ENCODE measurements at places on chromosomes 16 and 17.
A peak's percentile ranks its signal among the peaks of the same experiment; 100 is the strongest.

DNA sequence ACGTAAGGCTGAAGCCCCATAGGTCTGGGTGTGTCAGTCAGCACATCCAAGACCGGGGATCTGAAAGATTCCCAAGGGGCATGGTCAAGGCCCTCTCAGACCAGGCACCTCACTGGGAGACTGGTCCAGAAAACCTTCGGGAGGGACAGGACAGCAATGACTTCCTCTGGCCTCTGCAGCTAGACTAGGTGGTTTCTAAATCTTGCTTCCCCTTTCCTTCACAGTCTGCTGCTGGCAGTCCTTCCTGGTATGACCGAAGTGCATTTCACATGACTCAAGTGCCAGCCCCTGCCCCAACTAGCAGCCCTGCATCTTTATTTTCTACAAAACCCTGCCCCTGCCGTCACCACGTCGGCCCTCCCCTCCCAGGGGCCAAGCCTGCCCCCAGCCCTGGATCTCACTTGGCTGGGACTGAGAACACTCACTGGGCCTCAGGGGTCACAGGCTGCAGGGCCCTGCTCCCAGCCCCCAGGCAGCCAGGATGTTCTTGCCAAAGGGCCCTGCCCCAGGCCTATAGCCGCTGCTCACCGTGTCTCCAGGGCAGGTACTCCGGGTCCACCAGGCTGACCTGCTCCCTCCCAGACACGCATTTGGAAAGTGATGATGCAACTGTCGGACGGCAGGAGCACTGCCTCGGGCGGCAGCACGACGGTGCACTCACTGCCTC lies 18.3 kb downstream of the POLR3K start:
- no peak for DNase-seq

GRCh38 chr17:40073454-40074174 lies 10.8 kb downstream of the THRA start:
- no peak for DNase-seq

DNA sequence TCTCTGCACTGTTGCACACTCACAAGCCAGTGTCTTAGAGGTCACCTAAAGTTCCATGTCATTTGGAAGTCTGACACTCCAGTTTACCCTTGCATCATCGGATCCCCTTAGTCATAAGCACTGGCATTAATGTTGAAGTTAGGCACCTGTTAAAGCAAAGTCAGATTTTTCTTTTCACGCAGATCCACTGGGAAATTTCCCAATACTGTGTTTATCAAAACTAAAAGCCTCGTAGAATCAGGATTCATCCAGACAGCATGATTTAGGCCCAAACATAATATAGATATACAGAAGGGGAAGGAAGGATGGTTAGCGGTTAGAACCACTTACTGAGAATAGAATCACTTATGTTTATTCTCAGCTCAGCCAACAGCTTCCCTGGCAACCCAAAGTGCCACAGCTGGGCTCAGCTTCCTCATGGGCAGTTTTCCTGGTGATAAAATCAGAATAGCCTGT lies 30.1 kb upstream of the HAPSTR1 start:
- DNase-seq: no peak

DNA sequence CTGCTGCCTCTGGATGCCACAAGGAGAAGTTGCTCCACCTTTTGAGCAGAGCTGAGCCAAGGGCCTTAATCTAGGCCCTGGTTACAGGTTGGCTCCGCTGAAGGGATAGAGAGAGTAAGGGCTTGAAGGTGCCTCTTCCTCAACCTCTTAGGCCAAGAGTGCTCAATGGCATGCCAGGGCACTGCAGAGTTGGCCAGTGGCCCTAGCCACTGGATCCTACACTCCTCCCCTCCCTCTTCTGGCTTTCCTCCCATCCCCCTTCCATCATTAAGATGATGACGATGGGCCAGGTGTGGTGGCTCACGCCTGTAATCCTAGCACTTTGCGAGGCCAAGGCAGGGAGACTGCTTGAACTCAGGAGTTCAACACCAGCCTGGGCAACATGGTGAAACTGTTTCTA lies 50.5 kb downstream of the MYO18A start:
- no peak for DNase-seq

DNA sequence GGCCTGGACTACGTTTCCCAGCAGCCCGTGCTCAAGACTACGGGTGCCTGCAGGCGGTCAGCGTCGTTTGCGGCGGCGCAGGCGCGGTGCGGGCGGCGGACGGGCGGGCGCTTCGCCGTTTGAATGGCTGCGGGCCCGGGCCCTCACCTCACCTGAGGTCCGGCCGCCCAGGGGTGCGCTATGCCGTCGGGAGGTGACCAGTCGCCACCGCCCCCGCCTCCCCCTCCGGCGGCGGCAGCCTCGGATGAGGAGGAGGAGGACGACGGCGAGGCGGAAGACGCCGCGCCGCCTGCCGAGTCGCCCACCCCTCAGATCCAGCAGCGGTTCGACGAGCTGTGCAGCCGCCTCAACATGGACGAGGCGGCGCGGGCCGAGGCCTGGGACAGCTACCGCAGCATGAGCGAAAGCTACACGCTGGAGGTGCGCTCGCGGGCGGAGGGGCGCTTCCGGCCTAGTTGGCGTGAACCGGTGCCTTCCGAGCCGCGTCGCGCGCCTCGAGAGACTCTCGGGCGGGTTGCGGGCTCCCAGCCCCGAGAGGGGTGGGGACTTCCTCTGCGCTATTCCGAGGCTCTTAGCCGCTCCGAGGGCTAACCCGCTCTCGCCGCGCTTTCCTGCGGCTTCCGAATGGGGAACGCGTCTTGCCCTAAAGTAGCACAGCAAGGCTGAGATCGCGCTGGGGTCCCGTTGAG lies at the start of gene RBL2:
Gene RBL2, plus strand, starts transcription at position 95 of the 689 bp plus-strand sequence. Its CDS starts 86 bp downstream, at position 181.
- peak; percentile 51 for DNase-seq

- no peak for DNase-seq
Measured at GRCh38 chr16:88387180-88387765, 4.5 kb downstream of the ZNF469 start.
